ENCODE measurements at places on chromosomes 6 and 20. TPM values are rescaled to one million over a fixed set of nuclear protein-coding genes. Genes with fewer than 3 reads are reported as not detected.

DNA sequence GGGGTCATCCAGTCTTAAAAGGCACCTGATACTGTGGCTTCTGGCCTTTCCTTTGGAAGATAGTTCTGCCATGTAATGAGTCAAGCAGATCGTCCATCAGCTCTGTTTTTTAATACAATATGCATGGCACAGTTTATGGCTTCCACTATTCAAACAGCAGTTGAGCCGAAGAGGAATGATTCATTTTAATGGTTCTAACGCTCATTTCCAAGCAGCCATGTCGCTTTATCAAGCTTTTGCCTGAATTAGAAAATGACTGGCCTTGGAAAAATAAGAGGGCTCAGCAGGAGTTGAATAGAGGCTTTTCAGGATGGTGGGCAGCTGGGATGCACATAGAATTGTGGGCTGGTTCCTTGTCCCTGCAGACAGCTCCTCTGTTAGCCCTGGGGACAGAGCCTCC is 138.1 kb downstream of the SOBP start:
- no peak for DNase-seq

- DNase-seq: no peak
Observed at GRCh38 chr6:91462241-91462640, 875.4 kb upstream of the MAP3K7 start.

WFDC2 gene
- 86.0 TPM for total RNA-seq

DNA sequence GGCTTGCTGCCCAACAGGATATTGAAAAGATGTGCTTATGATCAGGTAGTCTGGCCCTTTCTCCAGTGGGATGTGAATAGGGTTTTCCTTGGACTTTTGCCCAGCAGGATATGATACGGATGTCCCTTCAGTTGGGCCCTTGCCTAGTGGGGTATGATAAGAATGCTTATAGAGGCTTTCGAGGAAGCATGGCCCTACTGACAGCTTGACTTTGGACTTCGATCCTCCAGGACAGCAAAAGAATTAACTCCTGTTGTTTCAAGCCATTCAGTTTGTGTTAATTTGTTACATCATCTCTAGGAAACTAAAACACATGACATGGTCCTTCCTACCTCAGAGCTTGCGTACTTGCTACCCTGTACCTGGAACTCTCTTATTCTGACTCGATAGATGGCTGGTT is 9.7 kb upstream of the ZNF334 start:
- DNase-seq: no peak

DNA sequence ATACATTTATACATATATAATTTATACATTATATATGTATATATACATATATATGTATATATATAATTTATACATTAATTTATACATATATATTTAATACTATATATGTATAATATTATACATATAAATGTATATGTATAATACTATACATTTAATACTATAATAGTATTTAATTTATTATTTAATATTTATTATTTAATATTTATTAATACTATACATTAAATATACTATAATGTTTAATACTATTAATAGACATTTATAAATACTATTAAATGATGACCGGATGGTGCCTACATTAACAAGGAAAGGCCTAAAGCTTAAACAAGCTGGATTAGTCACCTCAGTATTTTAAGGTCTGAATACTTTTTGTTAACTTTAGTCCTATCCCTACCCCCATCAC is 145.9 kb upstream of the HTR1E start:
- DNase-seq: no peak

GRCh38 chr20:300345-300990 is 3.1 kb downstream of the ZCCHC3 start:
- no peak for DNase-seq

MBOAT1 gene
- 19.6 TPM for total RNA-seq

DNA sequence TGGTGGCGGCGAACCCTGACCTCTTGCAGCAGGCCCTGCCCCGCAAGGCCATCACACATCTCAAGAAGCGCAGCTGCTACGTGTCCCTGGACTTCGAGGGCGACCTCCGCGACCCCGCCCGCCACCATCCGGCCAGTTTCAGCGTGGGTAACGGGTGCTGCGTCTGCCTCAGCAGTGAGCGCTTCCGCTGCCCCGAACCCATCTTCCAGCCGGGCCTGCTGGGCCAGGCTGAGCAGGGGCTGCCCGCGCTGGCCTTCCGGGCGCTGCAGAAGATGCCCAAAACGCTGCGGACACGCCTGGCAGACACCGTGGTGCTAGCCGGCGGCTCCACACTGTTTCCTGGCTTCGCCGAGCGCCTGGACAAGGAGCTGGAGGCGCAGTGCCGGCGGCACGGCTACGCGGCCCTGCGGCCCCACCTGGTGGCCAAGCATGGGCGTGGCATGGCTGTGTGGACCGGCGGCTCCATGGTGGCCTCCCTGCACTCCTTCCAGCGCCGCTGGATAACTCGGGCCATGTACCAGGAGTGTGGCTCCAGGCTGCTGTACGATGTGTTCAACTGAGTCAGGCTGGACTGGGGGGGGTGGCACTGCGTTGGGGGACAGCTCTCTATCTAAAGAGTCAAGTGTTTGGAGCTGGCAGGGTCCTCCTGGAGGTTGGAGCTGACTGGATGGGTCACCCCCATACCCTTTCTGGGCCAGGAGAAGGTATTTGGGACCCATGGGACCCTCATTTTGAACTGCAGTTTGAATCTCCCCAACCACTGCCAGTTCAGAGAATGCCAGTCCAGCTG is 1.1 kb downstream of the ACTL10 start:
- no peak for DNase-seq

DNA sequence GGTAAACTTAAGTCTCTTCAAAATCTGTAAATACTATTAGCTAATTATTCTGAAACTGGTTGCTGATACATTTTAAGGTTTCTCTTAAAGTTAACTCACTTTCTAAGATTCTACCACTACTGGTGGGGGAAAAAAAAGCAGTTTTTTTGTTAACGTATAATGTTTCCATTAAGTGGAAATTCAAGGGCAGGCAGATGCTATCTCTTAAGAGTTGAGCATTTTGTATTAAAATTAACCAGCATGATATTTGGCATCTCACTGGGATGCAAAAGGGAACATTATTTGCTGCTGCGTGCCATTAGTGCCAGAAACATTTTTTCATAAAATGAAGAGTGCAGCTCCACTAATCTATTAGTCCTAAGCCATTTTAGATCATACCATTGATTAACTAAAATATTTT is 246.2 kb downstream of the PRKN start:
- no peak for DNase-seq

NKAIN4 gene
- total RNA-seq: 6.9 TPM

- no peak for DNase-seq
Observed at GRCh38 chr6:128500014-128500413, 20.4 kb downstream of the PTPRK start.

RIPOR3 gene
- 4.5 TPM for total RNA-seq

- DNase-seq: peak; percentile 35
Observed at GRCh38 chr6:12313992-12314589, 23.9 kb downstream of the EDN1 start.

DNA sequence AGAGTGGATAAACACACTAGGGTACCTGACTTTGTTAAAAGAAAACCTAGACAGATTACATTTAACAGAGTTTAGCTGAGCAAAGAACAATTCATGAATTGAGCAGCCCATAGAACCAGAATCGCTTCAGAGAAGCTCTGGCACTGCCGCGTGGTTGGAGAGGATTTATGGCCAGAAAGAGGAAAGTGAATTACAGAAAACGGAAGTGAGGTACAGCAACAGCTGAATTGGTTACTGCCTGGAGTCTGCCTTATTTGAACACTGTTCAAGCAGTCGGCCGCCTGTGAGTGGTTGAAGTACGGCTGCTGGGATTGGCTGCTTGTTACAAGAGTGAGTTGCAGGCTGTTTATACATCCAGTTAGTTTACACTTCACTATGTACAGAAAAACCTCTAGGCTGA is 253.8 kb upstream of the CDYL start:
- no peak for DNase-seq

- no peak for DNase-seq
Observed at GRCh38 chr6:164356814-164357213, 942.3 kb downstream of the QKI start.

- DNase-seq: peak; percentile 100
Observed at GRCh38 chr20:50186151-50186885, 4.3 kb upstream of the CEBPB start.

GRCh38 chr20:37574199-37574890 is 46.7 kb upstream of the BLCAP start:
- DNase-seq: no peak

DNA sequence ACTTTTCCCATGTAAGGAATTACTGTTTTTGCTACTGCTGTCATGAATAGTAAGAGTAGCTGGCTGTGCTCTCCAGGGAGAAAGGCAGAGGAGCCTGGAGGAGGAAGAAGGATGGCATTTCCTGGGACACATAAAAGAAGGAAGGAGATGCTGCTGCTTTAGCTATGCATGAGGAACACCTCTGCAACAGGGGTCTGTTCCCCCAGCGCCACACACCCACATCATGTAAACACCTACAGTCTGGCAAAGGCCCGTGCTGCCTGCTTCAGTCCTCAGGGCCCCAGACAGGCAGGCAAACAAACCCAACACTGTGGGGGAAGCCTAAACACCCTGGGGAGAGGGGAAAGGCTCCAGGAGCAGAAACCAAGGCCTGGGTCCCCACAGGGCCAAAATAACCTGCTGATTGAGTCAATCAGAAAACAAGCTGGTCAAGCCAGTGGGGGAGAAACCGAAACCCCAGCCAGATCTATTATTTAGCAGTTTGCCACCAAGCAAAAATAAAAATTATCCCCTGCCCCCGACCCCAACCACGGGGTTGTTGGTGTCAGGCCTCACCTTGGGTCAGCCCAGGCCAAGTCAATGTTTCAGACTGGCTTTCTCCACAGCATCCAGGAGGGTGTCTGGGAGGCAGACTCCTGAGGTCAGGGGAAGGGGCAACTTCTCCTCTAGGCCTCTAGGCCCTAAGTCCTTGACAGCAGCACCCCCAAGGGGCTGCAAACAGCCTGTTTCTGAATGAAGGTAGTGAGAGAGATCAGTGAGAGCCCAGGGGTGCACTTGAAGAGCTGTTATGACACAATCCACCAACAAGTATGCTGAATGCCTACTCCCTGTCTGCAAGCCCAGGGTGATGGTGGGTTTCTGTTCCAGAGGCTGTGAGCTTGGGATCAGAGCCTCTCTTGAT is 34.6 kb upstream of the SCUBE3 start:
- DNase-seq: no peak

COL21A1 gene
- 3.1 TPM for total RNA-seq

HUS1B gene
- 0.75 TPM for total RNA-seq

DNA sequence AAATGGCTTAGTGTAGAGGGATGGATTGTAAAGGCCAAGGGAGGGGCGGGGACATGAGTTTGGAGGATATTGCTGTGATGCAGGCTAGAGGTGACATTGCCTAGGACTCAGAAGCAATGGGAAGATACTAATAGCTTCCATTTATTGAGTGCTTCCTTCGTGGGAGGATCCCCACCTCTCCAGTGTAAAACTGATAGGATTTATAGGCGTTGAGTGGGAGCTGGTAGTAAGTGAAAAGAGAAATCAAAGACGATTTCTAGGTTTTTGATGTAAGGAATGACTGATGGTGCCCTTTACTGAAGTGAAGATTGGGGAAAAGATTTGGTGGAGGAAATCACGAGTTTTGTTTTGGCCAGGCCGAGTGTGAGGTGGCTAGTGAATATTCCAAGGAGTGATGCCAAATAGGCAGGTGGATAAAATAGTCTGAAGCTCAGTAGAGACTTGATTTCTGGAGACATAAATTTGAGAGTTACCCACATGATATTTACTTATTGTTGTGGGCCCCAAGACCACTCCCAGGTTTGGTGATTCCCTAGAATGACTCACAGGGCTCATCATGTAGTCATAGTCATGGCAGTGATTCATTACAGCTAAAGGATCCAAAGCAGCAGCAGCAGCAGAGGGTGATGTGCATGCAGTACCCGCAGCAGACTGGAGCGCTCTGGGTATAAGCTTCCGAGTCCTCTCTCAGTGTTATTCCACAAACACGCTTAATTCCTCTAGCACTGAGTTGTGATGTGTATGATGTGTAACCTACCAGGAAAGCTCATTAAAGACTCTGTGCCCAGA is 10.2 kb downstream of the RPRD1B start:
- DNase-seq: no peak

XKR7 gene
- 1.8 TPM for total RNA-seq

SAMD5 gene
- 0.08 TPM for total RNA-seq

- DNase-seq: no peak
Observed at GRCh38 chr20:18988701-18989100, 175.1 kb downstream of the SCP2D1 start.

- no peak for DNase-seq
Observed at GRCh38 chr6:37800703-37801604, 18.6 kb upstream of the ZFAND3 start.
